Activated naive CD8-positive, alpha-beta T cell treated with anti-CD3 and anti-CD28 coated beads, Interleukin-2, amount 10 ng/mL, durations not matched to agents 7 days and 5 days (primary cell): ENCODE measurements at places on chromosomes 2 and 18.
A peak's percentile ranks its signal among the peaks of the same experiment; 100 is the strongest.

DNA sequence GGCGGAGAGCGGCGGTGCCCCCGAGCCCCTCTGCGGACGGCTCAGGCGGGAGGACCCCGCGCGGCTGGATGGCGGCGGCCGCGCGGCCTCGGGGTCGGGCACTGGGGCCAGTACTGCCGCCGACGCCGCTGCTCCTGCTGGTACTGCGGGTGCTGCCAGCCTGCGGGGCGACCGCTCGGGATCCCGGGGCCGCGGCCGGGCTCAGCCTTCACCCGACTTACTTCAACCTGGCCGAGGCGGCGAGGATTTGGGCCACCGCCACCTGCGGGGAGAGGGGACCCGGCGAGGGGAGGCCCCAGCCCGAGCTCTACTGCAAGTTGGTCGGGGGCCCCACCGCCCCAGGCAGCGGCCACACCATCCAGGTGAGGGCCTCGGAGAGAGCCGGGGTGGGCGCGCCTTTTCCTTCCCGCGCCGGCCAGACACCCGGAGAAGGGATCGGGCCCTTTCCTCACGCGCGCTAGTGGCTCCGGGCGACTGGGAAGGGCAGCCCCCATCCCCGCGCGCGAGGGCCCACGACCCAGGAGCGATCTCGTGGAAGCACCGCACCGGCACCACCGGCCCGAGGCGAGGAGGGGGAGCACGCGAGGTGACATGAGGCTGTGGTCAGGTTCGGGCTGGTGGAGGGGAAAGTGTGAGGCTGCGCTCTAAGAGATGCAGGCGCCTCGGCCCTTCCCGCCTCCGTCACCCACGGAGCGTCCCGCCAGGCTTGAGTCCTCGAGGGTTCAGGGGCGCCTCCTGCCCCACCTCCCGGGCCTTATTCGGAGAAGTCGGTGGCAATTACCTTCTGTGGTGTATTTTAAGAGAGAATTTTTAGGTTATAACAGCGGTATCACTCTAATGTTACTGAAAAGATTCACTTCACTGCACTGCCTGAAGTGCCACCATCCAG is 607 bp downstream of the LAMA3 start:
- peak; percentile 61 for DNase-seq

GRCh38 chr2:146523196-146523595 is 1321.6 kb upstream of the ACVR2A start:
- no peak for DNase-seq

DNA sequence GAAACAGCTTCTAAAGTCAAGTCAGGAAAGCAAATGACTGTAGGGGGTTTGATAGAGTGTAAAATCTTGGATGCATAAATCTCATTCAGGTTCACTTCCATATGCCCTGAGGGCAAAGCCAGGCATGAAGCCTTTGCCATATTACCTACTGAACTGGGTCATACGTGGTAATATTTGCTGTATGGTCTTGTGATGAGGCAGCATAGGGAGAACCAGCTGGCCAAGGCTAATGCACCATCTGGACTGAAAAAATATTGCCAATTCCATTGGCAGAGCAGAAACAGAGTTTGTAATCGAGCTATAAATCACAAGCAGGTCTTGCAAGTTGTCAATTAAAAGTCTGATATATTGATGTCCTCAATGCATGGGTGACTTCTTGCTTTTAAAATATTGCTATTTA is 243.8 kb downstream of the ERBB4 start:
- DNase-seq, result no peak

DNA sequence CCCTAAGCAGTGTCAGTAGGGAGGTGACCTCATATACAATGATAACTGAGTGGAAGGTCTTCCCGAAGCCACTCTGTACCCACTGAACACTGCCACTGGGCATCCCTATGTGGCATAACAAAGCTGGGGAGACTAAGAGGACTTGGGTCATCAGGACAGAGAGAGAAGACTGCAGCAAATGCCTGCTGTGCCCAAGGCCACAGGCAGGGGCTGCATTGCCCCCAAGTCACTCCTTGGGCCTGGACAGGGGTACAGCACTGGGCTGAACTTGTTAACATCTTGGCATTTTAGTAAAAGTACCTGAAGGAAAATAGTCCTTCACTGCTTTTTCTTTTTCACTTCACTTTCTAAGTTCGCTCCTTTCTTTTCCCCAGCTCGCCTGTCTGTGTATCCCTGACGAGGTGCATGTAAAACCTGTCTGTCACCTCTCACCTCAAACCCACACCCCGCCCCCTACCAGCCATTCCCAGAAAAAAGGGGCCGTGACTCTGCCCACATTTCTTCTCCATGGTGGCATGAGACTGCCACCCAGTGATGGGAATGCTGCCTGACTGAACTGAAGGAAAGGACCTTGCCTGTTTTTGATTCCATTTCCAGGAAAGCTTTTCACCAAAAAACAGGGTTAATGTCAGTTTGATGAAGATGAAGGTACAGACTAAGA is 62.9 kb downstream of the MTHFD2 start:
- no peak for DNase-seq

DNA sequence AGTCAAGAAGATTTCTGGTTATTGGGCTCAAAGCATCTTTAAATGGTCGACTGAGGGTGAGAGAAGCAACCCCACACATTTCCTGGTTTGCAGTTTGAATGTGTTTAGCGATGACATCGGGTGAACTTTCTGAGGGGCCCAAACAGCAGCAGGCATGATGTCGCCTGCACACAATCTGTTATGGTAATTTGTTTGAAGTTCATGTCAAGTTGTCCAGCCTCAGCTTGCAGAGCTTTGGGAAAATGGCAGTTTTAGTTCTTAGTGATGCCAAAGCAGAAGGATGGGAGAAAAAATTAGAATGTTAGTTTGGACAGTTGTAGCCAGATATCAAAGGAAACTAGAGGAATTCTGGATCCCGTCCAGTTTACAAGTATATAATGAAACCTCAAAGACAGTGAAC is 284.6 kb downstream of the MBD5 start:
- no peak for DNase-seq

DNA sequence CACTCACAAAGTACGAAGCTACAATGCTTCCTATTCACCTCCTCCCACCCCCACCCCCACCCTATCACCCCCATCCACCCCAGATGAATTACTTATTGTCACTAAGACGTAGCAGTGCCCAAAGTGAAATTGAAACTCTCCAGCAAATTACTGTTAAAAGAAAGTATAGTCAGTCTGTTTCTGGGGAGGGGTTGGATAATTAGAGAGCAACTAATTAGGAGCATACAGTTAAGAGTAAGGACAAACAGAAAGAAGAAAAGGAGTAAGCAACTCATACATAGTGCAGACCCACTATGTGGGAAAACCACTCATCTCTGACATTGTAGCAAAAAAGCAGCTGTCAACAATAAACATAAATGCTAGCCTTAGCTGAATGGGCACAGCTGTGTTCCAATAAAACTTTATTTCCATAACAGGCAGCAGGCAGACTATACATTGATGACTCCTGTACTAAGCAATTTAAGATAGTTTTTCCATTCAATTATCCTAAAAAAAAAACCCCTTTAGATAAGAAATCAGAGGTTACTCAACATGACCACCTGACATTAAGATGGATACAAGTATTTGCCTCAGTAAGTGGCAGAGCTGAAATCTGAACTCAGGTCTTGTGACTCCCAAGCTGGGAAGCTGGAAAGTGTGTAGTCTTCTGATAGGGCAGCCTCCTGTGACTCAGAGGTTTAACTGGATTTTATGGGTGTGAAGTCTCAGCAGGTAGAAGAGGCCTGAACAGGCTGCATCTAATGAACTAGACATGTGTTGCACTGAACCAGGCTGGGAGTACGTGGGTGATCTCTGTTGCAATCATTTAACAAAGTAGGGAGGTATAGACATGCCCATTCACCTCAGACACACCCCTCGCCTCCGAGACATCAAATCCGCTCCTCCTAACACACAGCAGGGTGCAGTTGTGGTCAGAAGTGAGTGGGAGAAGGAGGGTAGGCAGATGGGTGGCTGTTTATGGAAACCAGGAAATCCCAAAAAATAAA is 171.8 kb upstream of the KLF7 start:
- no peak for DNase-seq

DNA sequence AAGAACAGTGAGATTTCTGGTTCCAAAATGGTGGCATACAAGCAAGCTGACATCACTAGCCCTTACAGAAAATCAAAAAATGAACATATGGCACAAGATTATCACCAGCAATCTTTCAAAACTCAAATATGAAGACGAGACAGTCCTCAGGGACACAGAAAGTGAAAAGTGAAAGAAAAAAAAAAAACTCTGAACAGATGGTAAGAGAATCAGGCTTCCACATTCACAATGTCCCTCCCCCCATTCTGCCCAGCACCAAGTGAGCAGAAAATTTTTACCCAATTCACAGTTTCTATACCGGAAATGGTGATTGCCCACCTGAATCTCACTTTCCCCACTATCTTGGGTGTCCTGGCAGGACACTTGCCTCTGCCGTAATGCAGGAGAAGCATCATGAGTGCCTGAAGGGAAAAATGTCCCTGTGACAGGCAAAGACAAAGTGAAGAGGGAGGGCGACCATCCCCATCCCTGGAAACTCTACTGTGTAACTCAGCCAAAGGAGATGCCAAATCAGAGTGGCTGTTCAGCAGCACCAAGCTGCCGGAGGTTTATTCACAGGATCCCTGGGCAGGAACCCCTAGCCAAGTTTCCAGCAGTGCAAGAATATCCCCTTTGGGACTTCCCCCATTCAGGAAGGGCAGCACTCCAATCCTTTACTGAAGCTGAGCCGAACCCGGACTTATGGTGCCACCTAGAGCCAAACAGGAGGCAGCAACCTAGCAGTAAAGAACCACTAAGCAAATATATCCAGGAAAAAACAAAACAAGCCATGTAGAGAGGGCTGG is 312.2 kb downstream of the LRATD1 start:
- no peak for DNase-seq

GRCh38 chr2:8452979-8453903 is 228.6 kb upstream of the ID2 start:
- DNase-seq, result no peak

DNA sequence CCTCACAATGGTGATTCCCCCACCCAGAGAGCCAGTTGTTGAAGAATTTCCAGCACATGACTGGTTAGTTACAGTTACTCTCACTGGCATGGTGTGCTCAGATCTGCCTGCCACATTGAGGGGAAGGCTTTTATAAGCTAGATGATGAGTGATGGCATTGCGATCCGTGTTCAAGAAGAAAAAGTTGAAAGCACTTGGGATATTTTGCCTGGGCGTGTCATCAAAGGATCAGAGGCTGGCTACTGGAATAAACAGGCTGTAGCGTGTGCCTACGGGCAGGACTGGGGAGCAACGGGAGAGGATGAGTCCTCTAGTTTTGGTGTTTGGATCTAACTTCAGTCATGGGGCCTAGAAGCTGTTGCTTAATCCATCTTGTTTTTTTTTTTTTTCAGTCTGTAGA is 175.0 kb downstream of the SETBP1 start:
- no peak for DNase-seq

DNA sequence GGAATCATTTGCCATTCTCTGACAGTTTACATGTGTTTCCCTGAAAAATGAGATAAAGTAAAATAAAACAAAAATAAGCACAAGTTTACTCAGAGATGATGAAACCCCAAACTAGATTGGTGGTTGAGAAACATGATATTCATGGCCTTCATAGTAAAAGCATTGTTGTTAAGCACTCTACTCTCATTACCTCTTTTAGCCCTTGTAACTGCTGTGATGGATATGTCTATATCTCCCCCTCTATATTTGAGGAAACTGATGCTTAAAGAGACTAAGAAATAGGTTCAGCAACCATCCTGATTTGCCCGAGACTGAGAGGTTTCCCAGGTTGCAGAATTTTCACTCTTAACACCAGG is 33.9 kb upstream of the GALNT3 start:
- DNase-seq, result no peak

- no peak for DNase-seq
Measured at GRCh38 chr18:35619464-35619863, 37.9 kb downstream of the GALNT1 start.

- DNase-seq, result no peak
Measured at GRCh38 chr2:176826356-176826755, 386.2 kb upstream of the HNRNPA3 start.

GRCh38 chr2:137741784-137742362 is 222.4 kb upstream of the HNMT start:
- no peak for DNase-seq
